ENCODE measurements at places on chromosomes 12 and 14.

DNA sequence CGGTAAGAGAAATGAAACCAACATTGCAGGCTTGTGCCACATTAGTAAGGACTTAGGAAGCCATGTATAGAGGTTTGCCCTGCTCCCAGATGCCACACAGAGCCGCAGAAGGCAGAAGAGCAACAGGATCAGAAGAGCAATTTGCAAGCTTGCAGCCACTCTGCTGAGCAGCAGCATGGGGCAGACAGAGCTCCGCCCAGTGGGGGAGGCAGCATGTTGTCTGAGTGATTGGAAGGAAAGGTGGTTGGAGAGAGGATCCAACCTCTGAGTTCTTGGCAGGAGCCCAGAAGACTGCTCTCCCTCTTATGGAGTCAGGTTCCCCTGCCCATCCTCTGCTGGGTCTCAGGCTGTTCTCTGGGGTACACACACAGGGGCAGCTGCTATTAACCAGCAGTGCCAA, 2.3 kb upstream of the KRT6A start:
- no peak for DNase-seq

- DNase-seq: peak; percentile 9
Observed at GRCh38 chr14:100239211-100239839, 381 bp downstream of the YY1 start.

GRCh38 chr12:54370171-54370730, 6.0 kb upstream of the GPR84 start:
- no peak for DNase-seq

DNA sequence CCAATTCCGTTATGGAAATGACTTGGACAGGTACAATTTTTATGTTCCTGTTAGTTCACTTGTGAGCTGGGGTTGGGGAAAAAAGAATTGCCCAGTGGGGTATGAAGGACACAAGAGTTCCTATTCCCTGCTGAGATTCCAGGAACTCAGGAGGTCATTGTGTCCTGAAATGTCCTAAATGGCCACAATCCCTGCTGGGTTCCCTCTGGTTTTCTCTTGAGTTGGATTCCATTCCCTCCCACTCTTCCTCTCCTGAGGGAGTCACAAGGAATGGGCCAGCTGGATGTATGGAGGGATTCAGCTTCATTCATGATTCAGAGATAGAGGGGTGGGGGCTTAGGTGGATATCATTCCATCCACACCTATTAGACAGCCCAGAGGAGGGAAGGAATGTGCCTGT, 34.5 kb upstream of the DCD start:
- no peak for DNase-seq

- DNase-seq: no peak
Observed at GRCh38 chr12:123089631-123090353, 61.1 kb downstream of the PITPNM2 start.

GRCh38 chr14:73149753-73150152, 13.4 kb downstream of the PSEN1 start:
- DNase-seq: no peak

- DNase-seq: no peak
Observed at GRCh38 chr14:102958461-102958860, 36.0 kb downstream of the AMN start.

- no peak for DNase-seq
Observed at GRCh38 chr14:103374121-103374520, 11.1 kb upstream of the MARK3 start.

GRCh38 chr12:131146173-131146675, 192.5 kb downstream of the ADGRD1 start:
- no peak for DNase-seq

DNA sequence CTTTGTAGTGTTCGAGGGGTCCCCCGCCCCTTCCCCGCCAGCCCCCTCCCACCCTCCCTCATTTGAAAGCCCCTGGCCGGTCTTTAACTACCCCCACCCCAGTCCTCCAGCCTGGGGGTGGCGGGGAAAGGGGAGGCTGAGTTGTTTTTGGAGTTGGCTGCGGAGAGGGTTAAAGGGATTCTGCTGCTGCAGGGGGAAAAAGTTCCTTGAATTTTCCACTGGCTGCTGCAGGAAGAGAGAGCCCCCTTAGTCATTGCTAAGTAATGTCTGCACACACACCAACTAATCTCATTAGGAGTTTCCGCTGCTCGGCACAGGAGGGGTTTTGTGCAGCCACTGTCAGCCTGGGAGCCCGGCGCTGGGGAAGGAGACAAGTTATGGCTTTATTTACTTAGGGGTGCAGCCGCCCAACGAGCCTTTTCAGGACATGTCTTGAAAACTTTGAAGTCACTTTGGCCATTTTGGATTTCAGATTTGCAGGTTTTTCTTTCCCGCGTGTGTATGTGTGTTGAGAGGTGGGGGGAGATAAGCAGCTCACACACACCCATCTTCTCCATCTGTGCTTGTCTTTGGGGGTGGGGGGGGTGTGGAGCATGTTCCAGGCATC, 1.8 kb downstream of the ELK3 start:
- DNase-seq: no peak

DNA sequence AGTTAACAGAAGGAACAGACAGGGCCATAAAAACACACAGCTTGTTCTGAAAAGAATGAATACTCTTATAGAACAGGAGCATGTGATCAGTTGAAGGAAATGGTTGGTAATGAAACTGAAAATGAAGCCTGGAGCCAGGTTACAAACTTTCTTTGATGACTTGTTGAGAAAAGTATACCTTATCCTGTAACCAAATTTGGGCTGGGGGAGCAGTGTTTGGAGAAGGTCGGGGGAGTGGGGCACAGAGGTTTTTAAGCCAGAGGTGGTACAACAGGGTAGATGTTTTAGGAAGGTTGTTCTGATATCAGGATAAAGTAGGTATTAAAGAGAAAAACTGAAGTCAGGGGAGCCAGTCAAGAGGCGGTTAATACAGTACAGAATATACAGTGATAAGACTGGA, 8.2 kb downstream of the GOLT1B start:
- no peak for DNase-seq

GRCh38 chr14:48805315-48805714, 780.9 kb downstream of the RPS29 start:
- no peak for DNase-seq

DNA sequence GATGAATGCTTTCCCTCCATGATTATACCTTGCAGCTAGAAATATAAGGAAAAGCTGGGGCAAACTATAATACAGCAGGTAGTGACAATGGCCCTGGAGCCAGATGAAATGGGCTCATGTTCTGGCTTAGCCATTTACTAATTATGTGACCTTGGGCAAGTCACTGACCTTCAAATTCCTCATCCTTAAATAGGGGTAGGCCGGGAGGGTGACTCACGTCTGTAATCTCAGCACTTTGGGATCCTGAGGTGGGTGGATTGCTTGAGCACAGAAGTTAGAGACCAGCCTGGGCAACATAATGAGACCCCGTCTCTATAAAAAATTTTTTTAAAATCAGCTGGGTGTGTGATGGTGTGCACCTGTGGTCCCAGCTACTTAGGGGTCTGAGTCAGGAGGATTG, 155.4 kb downstream of the C12orf75 start:
- no peak for DNase-seq

DNA sequence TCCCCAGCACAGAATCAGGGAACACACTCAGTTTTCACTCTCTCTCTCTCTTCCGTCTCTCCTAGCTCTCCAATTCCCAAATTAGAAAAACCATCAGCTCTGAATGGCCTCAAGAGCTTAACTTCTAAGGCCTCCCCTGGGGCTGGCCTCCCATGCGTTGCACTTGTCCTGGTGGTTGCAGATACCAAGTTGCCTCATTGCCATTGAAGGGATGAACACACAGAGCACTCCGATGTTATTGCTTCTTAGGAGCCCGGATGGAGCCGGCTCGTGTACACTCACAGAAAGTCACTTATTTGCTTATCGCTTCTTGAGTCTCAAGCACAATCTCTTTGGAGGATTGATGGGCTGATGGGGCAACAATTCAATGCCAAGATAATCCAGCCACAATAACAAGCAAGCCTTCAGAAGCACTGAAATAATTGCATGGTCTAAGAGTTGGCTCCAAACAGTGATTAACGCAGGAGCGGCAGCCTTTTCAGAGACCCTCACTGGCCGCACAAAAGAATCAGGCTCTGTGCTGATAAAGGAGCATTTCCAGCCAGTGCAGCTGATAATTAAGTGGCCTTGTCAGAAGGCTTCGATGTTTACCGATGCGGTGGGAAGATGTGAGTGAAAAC, 175.8 kb upstream of the TMEM132C start:
- no peak for DNase-seq

DNA sequence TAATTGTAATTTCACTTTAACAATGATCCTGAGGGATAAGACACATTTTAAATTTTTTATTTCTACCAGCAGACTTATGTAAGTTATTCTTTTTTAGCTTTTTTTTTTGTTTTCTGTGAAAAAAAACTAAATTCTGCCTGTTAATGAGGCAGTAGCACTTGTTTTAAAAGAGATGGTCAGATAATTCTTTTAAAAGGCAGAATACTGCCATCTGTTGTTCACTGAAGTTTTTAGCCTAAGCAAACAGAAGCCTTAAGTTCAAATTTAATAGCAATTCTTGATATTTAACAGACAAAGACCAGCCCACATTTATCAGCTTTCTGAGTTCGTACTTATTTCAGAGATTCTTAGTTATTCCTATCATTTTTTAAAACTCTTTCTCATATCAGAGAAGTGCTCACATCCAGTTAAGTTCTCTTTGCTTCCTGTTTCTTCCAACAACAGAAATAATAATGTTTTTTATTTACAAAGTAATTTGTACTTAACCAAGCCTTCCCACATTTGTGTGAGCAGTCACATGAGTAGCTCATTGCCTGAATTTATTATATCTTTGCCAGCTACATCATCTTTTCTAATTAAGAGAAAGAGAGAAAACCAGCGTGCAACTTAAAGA, 93.4 kb upstream of the SLCO1C1 start:
- DNase-seq: no peak

GRCh38 chr14:21014761-21015190, 10.1 kb downstream of the NDRG2 start:
- DNase-seq: peak; percentile 64

- no peak for DNase-seq
Observed at GRCh38 chr14:104291123-104292000, 153.0 kb downstream of the KIF26A start.

- no peak for DNase-seq
Observed at GRCh38 chr12:82300611-82301010, 57.6 kb downstream of the CCDC59 start.

DNA sequence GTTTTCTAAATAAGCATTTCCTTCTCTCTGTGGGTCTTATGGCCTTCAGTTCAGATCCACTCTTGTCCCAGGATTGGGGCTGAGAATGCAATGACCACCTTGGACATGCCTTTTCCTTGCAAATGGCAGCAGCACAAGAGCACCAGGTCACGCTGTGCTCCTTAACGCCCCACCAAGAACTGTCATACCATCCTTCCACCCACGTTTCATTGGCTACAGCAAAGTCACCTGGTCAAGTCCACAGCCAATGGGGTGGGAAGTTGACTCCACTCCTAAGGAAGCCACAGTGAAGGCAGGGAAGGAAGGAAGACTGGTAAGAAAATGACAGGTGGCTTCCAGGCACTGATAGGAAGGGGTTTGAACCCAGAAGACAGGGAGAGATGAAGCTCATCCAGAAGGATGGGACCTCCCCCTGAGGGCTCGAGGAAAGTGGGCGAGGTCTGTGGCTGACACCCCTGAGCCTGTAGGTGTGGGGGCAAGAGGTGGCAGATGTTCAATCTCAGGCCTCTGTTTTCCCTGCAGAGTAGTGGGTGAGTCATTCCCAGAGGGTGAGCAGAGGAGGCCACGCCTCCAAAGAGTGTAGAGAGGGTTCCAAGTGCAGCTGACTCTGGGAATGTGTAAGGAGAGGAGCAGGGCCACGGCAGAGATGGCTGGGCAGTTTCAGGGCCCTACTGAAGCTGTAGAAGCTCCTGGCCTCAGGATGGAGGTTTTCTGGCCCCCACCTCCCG, 113.5 kb upstream of the VRK1 start:
- no peak for DNase-seq
